ENCODE measurements at places on chromosomes 4 and X.

DNA sequence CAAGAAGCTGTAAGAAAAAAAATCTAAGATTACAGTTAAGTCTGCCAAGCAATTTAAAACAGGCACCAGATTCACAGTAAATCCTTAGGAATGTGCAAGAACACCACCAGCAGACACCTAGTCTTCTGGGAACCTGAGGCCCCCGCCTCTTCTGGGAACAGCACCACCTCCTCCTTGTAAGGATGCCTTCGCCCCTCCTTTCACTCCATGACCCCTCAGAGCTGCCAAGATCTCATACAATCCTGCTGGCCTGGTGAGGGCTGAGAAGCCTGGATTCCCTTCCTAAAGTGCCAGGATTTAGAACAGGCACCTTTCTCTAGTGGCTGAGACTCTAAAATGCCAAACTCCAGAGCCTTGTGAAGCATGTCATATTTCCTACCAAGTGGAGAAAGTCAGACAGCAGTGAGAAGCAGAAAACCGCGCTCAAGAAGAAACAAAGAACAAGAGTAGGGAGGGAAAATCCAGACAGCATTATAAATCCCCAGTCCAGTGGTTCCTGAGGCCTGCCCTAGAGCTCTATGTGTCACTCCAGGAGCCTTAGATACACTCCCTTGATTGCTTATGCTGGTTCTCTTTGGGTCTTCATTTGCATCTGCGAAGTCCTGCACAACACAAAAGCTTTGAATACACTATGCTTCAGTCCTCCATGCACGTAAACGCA lies 166.4 kb downstream of the TSPAN5 start:
- no peak for DNase-seq

- DNase-seq = no peak
Observed at GRCh38 chr4:15010038-15010585, 7.8 kb downstream of the CPEB2 start.

DNA sequence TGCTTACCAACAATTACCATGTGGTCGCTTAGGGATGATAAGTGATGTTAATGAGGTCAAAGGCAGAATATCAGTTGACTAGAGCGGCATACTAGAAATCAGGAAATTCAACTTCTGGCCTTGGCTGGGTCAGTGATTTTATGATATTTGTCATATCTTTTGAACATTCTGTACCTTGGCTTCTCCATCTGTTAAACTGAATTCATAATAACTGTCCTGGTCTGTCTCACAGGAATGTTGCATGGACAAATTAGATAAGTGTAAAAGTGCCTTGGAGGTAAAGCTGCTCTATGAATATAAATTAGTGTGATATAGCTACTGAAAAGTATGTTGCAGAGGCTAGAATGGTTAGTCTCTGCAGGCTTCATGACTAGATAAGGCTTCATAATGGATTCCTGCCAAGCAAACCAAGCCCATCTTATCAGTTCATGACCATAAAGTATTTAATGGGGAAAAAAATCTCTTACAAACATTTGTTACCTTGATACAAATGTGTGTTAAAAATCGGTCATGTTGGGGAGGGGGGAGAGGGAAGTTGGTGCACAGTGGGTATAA lies 104.6 kb upstream of the BMPR1B start:
- no peak for DNase-seq

DNA sequence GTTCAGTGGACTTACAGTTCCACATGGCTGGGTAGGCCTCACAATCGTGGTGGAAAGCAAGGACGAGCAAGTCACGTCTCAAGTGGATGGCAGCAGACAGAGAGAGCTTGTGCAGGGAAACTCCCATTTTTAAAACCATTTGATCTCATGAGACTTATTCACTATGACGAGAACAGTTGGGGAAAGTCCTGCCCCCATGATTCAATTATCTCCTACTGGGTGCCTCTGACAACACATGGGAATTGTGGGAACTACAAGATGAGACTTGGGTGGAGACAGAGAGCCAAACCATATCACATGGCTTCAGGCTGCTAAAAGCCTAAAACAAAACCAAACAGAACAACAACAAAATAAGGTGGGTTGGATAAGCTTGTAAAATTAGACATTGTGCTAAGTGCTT lies 194.4 kb upstream of the CPEB2 start:
- DNase-seq = no peak

DNA sequence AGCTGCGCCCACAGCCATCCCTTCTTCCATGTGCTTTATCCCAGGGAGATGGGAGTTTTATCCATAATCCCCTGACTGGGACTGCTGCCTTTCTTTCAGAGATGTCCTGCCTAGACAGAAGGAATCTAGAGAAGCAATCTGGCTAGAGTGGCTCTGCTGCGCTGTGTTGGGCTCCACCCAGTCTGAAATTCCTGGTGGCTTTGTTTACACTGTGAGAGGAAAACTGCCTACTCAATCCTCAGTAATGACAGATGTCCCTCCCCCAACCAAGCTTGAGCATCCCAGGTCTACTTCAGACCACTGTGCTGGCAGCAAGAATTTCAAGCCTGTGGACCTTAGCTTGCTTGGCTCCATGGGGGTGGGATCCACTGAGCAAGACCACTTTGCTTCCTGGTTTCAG lies 116.9 kb upstream of the AR start:
- DNase-seq = no peak

- no peak for DNase-seq
Observed at GRCh38 chr4:153622778-153623240, 61.3 kb upstream of the TLR2 start.

DNA sequence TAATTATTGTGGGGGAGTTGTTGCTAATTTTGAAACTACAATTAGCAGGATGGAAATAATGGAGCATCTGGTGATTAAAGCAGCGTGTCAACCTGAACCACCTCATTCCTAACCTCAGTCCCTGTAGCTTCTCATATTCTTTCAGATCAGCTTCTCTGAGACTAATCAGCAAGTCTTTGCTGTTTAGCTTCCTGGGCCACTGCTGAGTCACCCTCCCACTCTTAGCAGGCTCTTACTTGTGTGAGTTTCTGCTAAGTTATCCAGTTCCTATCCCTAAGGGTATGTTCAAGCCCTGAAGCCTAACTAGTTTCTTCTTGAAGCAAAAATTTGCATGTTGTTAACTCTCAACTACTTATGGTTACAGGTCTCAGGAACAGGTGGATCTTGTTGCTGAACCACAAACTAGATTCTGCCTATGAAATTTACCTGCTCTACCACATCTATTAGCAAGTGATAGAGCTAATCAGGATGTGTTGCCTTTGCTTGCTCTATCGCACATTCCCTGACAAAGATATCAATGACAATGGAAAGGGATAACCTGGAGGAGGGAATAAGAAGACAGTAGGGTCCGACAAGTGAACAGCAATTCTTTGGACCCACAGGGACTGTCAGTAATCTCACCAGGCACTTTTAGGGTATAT lies 134.2 kb downstream of the EIF4E start:
- no peak for DNase-seq

All from aorta (tissue), 5 donors.